ENCODE measurements at places on chromosomes 5 and 9.

DNA sequence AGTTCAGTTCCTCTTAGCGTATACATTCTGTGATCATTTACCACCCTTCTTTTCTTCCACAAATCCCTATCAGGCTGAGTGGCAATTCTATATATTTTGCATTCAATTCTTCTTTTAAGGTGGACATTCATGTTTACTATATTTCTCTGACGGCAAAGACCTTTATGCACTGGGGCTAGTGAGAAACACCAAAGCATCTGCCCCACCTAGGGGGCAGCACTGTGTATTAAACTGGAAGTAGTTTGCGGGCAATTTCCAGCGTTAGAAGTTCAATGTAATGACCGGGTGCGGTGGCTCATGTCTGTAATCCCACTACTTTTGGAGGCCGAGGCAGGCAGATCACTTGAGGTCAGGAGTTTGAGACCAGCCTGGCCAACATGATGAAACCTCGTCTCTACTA lies 27.9 kb upstream of the FBXL7 start:
- DNase-seq, result no peak

- no peak for DNase-seq
These were observed 86.8 kb upstream of the HSPA9 start for GRCh38 chr5:138661991-138662434.

GRCh38 chr5:17680737-17681136 lies 46.5 kb downstream of the TAF11L14 start:
- no peak for DNase-seq

DNA sequence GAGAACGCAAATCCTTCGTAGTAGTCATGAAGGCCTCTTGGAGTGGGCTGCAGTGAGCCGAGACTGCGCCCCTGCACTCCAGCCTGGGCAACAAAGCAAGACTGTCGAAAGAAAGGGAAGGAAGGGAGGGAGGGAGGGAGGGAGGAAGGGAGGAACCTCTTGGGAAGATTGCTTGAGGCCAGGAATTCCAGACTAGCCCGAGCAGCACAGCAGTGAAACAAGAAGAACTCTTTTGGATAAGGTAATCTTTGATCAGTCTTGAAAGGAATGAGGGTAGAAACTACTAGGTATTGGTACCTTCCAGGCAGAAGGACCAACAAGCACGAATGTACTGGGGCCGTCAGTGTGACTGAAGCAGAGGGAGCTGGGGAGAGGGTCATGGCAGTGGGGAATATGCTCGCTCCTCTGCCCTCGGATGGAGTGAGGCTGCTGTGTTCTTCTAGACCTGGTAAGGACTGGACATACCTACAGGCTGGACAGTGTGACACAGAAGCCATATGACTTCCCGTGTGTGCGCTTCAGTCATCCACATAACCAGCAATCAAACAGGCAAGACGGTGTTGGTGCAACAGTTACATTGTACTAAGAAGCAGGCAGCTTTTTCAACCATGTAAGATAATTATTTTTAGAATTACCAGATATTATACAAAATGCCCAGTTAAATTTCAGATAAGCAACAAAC lies 45.2 kb downstream of the P4HA2 start:
- DNase-seq, result no peak

DNA sequence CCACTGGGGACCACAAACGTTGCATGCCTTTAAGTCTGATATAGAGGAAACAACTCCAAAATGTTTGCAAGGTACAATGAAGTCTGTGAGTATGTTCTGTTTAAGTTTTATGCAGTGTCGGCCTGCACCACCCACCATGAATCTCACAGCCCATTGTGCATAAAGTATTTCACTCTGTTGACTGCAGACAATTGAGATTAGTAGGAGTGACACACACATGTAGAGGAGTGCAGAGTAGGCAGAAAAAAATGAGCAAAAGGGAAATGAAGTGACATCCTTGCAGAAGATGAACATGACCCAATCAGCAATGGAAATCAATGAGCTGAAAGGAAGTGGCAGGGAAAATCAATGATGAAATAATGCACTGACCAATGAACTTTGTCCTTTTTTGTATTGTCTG lies 315.6 kb upstream of the PTPRD start:
- no peak for DNase-seq

DNA sequence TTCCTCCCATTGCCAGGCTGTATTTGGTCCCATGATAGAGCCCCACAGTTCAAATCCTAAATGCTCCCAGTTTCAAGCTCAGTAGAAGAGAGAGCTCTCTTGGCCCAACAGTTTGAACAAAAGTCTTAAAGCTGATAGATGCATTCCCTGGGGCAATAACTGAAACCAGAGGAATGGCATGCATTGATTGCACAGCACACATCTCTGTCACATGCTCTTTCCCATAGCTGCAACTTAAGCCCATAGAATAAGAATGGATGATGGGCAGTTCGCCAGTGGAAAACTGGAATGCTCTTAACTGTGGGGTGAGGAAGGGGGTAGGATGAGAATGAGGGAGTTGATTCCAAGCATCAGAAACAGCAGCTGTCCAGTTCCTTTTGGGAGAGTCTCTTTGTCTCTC lies 1942.4 kb upstream of the WWC1 start:
- no peak for DNase-seq

DNA sequence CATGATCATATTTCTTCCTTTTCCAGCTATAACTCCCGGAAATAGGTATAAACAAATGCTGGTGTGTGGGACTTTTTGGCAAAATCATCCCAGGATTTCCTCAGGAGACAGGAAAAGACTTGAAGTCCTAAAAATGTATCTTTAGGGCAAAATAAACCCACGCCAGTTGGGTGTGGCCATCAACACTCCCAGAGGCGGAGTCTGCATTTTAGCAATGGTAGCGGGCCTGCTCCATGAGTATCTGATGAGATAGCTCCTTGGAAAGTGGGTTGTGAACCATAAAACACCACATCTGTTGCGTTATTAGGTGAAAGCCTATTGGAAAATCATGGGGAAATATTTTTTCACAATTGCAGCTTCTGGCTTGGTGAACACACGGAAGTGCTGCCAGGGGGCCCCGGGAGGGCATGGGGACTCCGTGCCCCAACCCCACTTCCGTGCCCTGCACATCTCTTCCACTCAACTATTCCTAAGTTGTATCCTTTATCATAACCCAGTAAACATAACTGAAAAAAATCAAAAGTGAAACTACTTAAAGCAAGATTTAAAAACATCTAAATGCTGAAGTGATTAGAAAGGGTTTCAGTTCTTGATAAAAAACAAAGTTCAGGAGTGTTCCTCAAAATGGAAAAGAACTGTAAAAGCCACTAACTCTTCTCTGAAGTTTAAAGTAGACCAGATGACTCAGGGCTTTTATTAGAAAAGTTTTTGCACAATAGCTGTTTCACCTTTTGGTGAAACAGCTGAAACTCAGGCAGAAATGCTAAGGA lies 111.2 kb downstream of the LRRC70 start:
- DNase-seq, result no peak

DNA sequence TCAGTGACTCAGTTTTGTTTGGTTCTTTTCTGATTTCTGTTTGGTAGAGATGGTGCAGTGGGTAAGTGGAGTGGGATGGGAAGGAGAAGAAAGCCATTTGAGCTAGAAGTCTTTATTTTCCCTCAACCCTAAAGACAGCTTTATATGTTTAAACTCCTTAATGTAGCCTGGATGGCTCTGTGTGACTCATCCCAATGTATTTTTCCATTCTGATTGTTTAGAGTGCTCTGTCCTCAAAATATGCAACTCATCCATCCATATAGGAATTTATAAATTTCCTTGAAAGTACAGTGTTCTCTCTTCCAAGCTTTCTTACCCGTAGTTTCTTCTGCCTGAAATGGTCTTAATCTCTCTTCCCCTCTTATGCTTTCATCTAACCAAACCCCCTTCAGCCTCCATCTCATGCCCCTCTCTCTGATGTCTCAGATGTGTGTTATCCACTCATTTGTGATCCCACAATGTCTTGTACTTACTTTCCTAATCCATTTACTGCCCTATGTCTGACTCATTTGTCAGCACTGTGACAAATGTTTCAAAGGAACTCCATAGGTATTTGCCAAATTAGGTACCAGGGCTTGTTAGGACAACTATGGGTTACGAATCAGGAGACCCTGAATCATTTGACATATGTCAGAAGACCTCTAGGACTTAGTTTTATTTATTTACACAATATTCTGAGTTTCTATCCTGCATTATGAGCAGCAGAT lies 217.5 kb upstream of the SGCD start:
- DNase-seq, result no peak

DNA sequence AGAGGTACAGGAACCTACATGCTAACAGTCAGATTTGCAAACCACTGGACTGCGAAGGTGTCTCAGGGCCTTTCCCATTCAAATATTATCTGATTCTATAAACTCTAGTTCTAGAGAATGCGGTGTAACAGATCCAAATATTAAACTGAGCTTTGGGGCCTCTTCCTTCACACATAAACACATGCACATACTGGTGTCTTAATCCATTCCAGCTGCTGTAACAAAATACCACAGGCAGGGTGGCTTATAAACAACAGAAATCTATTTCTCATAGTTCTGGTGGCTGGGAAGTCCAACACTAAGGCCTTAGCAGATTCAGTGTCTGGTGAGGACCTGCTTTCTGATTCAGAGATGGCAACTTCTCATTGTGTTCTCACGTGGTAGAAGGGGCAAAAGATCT lies 30.2 kb downstream of the RETREG1 start:
- no peak for DNase-seq

DNA sequence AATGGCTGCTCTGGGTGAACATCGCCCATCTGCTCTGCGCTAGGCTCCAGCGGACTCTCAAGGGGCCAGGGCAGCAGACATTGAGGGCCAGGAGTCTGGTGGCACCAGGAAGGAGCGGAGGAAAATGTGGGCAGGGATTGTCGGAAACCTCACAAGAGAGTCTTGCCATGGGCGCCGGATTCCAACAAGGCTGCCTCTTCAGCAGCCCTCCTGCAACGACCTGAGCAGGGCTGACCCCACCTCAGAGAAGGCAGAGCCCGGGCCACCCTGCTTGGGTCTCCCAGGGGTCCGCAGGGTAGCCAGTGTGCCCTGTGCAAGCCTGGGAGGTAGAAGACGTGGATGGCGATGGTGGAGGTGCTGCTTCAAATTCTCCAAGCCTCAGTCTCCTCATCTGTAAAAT lies 11.4 kb upstream of the UNC5A start:
- no peak for DNase-seq

GRCh38 chr5:141319202-141319601 lies 1.4 kb downstream of the TAF7 start:
- DNase-seq, result no peak

- no peak for DNase-seq
These were observed 19.3 kb downstream of the CDKN2A start for GRCh38 chr9:21974722-21975409.

DNA sequence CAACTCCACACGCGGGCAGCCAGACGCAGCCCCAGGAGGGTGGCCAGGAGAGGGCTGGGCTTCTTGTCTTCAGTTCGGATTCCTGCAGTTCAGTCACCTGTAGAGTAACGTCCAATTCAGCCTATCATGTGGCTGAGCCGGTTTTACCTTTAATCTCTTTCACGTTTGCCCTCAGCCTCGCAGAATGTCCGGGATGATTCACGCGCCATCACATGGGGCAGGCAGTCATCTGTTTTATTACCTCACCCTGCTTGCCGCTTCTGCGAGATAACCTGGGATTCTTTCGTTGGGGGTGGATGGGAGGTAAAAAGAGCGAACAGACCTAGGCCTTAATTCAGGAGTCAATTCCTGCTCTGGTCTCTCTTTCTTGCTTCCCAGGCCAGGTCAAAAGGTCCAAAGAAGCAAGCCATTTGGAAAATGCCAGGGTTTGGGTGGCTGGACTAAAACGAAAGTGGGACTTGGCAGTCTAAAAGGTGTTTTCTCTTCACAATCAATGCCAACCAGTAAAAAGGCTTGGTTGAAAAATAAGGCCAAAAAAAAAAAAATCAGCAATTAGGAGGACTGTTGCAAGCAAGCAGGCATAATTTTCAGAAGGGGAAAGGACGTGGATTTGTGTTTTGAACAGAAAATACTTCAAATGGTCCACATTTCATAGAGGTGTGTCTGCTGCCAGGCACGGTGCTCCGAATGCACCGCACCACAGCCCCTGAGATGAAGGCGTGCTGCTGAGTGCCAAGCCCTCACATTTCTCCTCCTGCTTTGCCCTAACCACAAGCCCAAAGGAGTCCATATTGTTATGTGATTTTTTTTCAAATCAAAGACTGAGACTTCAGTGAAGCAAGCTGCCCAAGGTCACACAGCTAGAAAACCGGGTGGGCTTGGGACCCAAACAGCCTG lies 2.8 kb upstream of the WWC1 start:
- DNase-seq, result no peak

DNA sequence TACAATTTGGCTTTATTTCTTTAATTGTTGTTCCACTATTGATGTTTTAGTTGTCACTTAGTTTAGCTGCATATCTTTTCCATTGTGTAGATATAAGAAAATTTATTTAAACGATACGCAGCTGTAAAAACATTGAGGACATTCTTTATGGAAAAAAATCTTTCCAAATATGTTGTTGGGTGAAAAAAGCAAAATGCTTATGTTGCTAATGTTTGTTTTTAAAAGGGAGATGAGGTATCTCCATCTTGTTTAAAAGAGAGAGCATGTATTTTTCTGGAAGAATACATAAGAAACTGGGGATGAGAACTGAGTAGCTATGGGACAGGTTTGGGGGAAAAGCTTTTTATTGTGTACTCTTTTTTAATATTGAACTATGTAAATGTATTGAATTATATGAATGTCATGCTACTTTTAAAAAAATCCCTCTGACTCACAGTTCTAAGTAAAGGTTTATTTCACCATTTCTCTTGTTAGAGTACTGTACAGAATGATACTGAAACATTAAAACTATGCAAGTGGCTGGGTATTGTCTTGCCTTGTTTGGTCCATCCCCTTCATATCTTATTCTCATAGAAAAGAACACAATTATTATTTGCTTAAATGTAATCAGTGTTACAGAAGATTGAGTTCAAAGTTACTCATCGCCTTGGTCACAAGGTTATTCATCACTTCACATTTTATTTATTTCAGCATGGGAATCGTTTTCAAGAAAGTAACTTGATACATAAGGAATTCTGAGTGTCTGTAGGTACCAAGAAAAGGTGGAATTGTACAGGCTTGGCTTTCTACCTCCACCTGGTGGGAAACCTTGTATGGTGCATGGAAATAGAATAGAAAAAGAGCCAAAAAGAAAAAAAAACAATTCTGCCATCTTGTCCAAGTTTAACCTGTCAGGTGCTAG lies 85.8 kb downstream of the RIC1 start:
- DNase-seq, result no peak

- DNase-seq, result no peak
These were observed 358.9 kb downstream of the ARRDC3 start for GRCh38 chr5:91024206-91024605.

DNA sequence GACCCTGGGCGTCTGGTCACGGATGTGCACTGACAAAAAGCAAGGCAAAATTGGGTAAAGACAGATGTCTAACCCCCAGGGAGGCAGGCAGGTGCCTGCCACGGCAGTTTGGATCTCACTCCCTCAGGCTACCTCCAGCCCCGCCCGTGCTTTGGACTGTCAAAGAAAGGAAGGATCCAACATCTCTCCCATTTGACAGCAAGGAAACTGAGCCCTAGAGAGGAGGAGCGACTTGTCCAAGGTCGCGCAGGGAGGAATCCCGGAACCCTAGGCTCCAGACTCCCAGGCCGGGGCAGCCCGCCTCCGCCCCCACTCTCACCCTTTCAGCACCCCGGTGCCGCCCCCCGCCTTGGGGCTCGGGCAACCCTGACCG lies 376 bp downstream of the GOLGA1 start:
- DNase-seq, result peak; percentile 23

- DNase-seq, result no peak
These were observed 12.6 kb downstream of the OR13C5 start for GRCh38 chr9:104586496-104587180.
